ENCODE measurements at places on chromosomes 4 and X. TPM values are rescaled to one million over a fixed set of nuclear protein-coding genes. Genes with fewer than 3 reads are reported as not detected.

Gene STAP1
- total RNA-seq = not detected

GRCh38 chrX:13013363-13014110, 30.9 kb downstream of the FAM9C start:
- DNase-seq = no peak

DNA sequence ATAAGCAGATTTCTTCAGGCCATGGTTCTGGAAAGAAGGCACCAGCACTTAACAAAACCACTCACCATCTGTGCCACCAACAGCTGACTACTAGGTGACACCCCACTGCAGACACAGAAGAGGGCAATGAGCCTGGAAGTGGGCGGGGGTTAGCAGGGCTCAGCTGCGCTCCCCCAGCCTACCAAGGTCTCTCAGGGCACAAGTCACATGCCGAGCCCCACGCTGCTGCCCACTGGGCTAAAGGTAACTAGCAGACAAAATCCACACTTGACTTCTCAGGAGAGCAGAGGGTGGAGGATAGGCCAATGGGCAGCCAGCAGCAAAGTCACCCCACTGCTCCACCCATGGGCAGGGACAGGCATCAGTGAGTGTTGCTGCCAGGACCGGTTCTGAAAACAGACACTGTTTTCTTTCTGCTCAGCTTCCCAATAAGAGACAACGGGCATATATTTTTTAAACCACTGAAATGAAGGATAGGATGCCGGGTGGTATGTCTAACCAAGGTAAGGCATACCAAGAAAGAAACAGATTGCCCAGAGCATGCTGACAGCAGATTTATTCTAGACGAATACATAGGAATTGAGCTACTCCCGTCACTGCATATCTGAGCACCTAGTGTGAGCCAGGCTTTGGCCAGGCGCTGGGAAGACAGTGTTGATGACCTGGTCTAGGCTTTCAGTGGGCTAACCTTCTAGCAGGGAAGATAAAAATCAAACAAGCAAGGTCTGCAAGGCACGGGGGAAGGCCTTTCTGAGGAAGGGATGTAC, 20.1 kb downstream of the ACSL1 start:
- no peak for DNase-seq

- peak; percentile 55 for DNase-seq
Measured at GRCh38 chrX:71118032-71118984, at the start of gene MED12. TSS of gene MED12 (plus strand) at chrX:71118596. CDS start at chrX:71118755, 159 bp downstream.

GRCh38 chrX:13803116-13803515, 13.8 kb downstream of the GPM6B start:
- no peak for DNase-seq

Gene KLHL4
- 3.3 TPM for total RNA-seq

- DNase-seq = no peak
Measured at GRCh38 chr4:104969394-104970082, 177.1 kb upstream of the TET2 start.

GRCh38 chrX:155774387-155774786, 106.8 kb upstream of the VAMP7 start:
- no peak for DNase-seq

Gene PAGE1
- total RNA-seq = not detected

DNA sequence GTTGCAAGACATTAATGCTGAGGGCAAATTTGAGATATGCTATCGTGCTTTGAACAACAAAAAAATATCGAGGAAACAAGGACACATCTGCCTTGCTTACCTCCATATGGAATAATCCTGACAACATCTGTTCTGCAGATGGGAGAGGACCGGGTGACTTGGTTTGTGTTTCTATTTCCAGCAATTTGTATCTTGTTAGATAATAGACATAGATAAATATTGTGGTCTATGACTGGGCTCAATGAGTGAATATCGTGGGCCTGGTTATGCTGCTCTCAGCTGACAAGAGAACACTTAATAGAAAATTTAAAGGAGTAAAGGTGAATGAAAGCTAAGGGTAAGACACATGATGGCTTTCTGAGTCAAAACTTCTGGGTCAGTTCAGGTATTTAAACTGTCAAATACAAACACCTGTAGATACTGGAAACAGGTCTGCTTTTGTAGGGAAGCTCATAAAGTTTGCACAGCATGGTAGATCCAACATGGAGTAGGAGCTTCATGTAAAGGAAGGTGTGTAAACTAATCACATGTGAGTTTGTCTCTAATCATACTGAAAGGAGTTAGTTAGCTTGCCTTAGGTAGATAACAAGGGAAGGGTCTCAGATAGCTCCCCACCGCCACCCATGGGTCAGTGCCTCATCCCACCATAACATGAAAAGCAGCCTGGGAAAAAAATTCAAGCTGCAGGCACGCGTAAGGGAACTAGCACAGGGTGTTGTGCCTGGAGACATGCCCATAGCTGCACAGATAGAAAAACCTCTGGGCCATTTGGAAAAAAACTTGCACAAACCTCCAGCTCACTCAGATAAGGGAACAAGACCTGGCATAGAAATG, 904.1 kb upstream of the EPHA5 start:
- DNase-seq = no peak

Gene FDCSP
- not detected for total RNA-seq
